Activated gamma-delta T cell treated with Interleukin-2 at 50 U/mL for 16 hours (primary cell): ENCODE measurements at places on chromosomes 16 and 17.
A peak's percentile ranks its signal among the peaks of the same experiment; 100 is the strongest.

DNA sequence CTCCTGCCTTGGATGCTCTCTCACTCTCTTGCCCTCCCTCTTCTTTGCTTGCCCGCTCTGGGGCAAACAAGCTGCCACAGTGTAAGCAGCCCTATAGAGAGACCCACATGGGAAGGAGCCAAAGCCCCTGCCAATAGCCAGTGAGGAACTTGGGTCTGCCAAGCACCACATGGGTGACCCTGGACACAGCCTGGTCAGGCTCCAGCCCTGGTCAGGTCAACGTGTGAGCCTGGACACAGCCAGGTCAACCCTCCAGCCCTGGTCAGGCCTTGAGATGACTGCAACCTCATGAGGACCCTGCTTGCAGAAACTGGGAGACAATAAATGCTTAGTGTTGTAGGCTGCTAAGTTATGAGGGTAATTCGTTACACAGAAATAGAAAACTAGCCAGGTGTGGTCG lies 14.3 kb upstream of the PHOSPHO1 start:
- DNase-seq = no peak

DNA sequence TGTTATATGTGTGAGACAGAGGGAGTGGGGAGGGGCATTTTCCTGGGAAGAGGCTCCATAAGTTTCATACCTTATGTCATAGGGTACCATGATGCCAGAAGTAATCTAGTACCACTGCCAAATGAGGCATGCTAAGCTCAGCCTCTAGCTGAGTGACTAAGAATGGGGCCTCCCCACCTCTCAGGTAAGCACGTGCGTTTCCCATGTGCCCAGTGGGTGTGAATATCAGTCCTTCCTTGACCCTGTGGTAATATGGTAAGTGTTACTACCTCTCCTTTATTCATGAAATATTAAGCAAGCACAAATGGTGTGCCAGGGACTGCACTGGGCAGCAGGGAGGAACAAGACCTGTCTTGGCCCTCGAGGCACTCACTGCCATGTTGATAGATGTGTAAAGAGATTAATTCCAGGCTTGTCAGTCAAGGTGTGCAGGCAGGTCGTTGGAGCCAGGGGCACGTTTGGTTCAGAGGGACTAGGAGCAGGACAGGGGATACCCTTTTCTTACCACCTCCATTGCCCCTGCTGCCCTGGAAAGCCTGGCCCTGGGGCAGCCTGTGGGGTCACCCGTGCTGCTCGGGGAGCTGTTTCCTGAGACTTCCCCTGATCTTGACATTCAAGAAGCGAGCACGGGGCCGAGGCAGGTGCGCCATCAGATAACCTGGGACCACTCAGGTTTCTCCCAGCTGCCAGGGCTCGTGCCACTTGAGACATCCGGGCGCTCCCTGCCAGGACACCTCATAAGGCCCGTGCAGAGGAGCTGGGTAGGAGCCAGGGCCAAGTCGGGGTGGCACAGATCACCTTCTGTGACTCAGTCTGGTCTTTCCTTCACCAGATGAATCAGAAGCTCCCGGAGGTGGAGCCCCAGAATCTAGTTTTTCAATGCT lies 8.8 kb downstream of the RSAD1 start:
- no peak for DNase-seq

DNA sequence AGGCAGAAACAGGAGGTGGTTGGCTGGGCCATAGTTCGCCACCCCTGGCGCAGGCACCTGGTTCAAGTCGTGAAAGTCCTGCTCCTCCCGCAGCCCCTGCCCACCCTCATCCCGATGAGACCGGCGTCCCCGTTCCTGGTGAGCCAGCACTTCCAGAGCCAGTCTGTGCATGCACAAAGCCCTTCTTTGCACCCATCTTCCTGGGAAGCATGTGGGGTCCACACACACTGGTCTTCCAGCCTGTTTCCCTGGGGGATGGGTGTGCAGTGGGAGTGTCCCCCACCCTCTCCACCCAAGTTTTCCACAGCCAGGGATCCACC lies 1.6 kb upstream of the ZG16B start:
- DNase-seq = no peak

- no peak for DNase-seq
Measured at GRCh38 chr17:31155208-31155810, 60.5 kb downstream of the NF1 start.

GRCh38 chr16:27111486-27111885 lies 44.8 kb downstream of the C16orf82 start:
- no peak for DNase-seq

DNA sequence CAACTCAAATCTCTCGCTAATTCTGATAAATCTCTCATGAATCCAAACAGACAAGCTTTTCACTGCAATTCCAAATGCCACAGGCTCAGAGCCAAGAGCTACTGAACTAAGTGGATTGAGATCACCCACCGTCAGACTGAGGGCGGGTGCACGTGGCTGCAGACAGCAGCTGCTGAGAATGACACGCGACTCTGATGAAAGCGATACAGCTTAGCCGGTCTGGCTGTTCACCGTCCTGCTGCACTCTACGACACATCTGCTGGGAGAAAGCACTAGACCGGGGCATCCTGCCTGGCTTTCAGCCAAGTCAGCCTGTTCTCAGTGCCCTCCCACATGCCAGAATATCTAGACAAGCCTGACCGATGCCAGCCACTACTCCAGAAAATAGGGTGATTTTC lies 42.6 kb downstream of the KLHDC4 start:
- DNase-seq = no peak

DNA sequence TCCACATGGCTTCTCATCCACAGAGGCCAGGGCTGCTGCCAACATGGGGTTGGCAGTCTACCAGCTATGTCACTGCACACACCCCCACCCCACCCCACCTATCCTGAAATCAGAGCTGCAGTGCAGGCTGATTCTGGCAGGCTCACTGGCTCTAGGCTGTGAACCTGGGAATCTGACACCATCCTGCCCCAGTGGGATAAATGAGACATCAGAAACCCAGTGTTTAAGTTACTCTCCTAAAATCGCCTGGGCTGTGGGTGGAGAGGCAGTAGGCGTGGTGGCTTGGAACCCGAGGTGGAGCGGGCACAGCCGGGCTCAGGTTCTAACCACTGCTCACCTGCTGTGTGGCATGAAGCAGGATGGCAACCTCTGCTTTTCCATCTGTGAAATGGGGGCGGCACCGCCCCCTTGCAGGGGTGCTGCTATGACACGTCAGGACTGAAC lies 5.6 kb downstream of the SLC38A8 start:
- DNase-seq = no peak

GRCh38 chr17:1961189-1961588 lies 63.9 kb downstream of the RTN4RL1 start:
- no peak for DNase-seq

DNA sequence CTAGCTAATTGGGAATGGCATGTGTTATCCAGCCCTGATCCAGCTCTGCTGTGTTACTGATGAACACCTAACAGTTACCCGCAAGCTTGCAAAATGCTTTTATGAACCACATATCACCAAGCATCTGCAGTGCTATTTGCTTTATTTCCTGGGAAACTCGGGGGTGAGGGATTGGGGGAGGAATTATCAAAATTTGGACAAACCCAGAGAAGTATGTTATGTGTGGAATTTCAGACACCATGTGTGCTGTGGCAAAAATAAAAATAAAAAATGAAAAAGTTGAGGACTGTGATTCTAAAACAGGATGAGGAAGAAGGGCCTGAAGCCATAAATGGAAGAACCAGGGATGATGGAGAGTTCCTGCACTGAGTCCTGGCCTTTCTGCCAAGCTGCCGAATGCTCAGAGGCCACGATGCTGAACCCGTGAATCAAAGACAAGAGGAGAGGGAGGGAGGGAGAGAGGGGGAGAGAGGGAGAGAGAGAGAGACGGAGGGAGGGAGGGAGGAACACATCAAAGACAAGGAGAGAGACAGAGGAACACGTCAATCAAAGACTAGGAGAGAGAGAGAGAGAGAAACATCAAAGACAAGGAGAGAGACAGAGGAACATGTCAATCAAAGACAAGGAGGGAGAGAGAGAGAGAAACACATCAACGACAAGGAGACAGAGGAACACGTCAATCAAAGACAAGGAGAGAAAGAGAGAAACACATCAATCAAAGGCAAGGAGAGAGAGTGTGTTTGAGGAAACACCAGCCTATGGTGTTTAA lies 89.8 kb downstream of the MRM3 start:
- DNase-seq = no peak

DNA sequence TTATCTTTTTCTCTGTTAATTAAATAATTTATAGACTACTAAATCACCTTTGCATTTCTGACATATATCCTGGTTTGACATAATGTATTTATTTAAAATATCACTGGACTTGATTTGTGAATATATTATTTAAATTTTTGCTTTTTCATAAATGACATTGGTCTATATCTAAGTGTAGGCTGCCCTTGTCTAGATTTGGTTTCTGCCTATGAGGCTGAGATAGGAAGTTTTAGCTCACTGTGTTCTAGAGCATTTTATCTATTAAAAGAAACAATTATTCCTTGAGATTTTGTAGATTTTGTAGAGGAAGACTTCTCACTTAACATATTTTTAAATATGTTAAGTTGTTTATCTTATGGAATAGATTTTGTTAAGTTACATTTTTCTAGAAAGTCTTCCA lies 43.9 kb downstream of the NACA2 start:
- no peak for DNase-seq

GRCh38 chr16:66459878-66460277 lies 32.8 kb downstream of the BEAN1 start:
- no peak for DNase-seq

DNA sequence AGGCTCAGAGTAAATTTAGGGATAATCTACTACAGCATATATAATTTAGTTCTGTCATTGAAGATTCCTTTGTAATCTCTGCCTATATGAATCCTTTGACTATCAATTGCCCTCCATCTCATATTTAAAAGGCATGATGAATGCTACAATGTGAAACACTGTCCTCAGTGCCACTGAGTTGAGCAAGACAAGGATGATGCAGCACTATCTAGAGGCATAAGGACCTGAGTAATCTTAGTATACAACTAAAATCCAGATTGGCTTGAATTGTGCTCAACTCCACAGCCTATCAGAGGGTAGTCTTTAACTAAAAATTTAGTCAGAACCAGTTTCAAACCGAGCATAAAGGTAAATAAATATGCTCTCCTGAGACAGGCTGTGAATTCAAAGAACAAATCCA lies 11.6 kb upstream of the STRADA start:
- no peak for DNase-seq

DNA sequence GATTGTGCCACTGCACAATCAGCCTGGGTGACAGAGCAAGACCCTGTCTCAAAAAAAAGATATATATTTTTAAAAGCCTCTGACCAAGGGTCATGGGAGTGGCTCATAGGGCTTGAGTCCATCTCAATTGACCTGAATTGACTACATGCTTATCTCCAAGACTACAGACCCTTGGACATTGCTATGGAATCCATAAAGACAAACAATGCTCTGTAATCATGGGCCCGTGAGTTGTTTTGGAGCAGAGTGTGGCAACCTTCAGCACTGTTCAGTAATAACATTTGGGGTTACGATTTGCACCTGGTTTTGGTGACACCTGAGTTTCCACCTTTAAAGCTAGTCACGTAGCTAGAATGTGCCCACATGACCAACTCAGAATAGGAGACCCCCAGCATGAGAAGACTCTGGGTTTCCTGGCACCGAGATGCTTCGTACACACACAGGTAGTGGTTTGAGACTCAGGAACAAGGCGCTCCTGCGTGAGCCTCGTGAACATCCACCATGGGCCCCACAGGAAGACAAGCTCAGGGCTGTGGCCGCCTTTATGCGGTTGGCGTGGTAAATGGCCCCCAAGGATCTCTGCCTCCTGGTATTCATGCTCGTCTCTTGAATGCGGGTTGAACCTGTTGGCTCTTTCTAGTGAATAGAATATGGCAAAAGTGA lies 66.6 kb upstream of the RPH3AL start:
- peak; percentile 45 for DNase-seq

DNA sequence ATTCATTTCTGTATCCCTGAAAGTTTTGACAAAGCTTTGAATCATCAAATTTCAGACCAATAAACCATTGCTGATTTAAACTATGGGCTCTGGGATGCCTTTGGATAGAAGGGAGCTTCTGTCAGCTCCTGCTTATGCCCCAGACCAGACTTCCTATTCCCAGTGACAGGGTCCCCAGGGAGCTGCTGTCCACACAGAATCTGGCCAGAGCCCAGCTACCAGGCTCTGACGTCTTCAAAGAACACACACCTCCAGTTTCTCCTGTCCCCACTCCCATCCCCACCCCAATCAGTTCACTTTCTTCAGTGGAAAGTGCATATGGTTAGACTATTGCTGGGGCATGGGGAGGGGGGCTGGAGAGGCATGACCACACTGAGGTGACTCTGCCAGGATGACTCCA lies 51.6 kb upstream of the SREBF1 start:
- DNase-seq = no peak

- no peak for DNase-seq
Measured at GRCh38 chr16:8474587-8474986, 115.7 kb downstream of the TMEM114 start.

- DNase-seq = no peak
Measured at GRCh38 chr16:84774810-84775209, 45.0 kb upstream of the CRISPLD2 start.

DNA sequence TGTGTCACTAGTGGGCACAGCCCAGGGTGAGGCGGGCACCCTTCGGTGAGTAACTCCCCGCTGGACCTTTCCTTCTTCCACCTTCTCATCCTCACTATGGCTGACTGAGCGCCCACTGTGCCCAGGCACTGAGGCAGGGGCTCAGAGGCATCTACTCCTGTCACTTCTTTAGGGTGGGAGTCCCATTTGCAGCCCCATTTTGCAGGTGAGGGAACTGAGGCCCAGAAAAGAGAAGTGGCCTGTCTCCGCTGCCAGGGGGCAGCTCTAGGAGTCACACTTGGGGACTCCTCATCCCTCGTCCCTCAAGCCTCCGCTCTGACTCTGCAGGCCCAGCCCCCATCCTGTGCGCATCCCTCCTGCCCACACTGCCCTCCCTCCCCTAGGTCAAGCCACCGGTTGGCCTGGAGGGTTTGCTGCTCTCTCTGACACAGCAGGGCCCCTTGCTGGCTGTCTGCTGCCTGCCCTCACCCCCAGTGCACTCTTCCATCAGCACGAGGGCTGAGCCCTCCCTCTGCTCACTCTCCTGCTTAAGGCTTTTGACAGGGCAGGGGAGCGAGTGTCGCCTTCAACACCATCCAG lies 62.4 kb downstream of the CNGB1 start:
- no peak for DNase-seq

DNA sequence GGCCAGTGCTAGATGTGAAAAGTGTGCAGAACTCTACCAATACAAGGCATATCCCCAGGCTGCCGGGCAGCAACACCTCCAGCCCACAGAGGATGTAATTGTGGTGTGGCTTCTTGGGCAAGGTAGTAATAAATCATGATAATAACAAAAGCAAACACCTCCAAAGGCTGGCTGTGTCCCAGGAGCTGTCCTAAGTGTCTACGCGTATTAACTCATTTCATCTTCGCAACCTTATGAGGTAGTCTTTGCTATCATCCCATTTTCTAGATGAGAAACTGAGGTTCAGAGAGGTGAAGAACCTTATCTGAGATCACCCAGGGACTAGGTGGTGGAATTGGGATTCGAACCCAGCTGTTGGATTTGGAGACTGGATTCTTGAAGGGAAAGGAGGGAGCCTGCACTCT lies 5.3 kb downstream of the PDK2 start:
- DNase-seq = no peak

GRCh38 chr16:4018391-4018790 lies 97.9 kb downstream of the ADCY9 start:
- no peak for DNase-seq
